ENCODE measurements at places on chromosomes 11 and 22. TPM values are rescaled to one million over a fixed set of nuclear protein-coding genes. Genes with fewer than 3 reads are reported as not detected.

The DDB1 gene
- 194 TPM for total RNA-seq

DNA sequence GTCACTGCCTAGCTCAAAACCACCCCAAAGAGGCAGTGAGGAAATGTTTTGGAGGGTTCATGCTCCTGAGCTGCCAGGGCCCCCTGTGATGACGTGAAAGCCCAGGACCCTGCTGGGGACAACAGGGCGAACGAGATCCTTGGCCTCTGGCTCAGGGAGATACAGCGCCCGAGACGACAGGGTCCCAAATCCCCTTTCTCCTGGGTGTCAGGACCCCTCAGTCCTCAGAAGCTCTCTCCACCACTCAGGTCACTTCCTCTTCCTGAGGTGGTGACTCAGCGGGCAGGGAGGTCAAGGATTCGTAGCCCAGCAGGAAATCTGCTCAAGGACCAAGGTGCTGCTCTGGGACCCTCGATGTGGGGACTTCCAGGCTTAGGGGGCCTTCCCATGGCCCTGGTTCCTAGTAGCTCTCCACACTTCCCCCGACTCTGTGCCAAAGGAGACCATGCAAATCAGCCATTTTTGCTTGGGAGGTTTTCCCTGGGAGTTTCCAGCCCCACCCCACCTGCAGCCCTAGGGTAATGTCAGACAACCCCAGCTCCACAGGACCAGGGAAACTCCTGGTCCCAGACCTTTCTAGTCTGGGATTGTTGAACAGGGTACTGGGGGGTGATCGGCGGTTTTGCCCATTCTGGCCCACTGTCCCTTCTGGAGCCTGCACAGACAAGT, 12.8 kb downstream of the BCL9L start:
- DNase-seq, result no peak

GRCh38 chr22:48197189-48197690, 1434.8 kb downstream of the TBC1D22A start:
- DNase-seq, result no peak

The BTBD18 gene
- not detected for total RNA-seq

- no peak for DNase-seq
Measured at GRCh38 chr11:105881027-105881426, 141.0 kb downstream of the MSANTD4 start.

- DNase-seq, result no peak
Measured at GRCh38 chr11:130404727-130405126, 23.7 kb downstream of the ADAMTS8 start.

GRCh38 chr11:78189851-78190250, 1.1 kb downstream of the USP35 start:
- no peak for DNase-seq

The BRMS1 gene
- 42.0 TPM for total RNA-seq

- DNase-seq, result no peak
Measured at GRCh38 chr11:2519862-2520735, 75.3 kb downstream of the KCNQ1 start.

DNA sequence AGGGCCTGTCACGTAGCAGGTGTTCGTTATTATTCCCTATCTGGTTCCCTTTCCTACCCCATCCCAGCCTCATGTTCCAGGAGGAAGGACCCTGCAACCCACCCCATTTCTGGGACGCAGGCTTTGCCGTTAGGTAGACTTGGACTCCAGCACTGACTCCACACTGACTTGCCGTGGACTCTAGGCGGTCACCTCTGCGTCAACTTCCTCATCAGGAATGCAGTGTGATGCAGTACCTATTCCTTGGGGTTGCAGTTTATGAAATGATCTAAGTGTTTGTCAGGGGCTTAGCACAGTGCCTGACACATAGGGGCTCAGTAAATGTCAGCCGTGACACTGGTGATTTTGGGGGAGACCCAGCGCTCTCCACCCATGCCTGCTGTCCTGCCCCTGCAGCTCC, 16.8 kb downstream of the DGKZ start:
- DNase-seq, result no peak

The POU2F3 gene
- total RNA-seq, result not detected

DNA sequence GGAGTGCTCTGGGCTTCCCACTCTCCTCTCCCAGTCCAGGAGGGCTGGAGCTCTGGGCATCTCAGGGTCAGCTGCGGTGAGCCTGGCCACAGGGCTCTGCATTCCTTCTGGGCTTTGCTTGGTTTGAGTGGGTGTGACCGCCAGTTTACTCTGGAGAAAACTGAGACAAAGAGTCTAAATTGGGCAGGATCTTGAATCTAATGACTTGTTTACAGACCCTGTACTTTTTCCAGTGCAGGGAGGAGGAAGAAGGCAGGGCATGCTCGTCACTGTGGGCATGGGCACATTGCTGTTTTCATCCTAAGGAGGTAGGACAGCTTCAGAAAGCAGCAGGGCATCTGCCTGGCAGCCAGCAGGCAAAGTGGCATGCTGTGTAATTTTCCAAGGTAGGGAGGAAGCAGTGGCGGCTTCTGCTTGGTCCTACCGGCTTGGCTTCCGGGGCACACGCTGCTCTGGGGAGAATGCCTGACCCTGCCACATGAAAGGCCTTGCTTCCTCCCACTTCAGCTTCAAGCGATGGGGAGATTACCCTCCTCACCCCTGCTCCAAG, 22.9 kb downstream of the FLI1 start:
- DNase-seq, result no peak
